ENCODE measurements at places on chromosomes 4 and X.

DNA sequence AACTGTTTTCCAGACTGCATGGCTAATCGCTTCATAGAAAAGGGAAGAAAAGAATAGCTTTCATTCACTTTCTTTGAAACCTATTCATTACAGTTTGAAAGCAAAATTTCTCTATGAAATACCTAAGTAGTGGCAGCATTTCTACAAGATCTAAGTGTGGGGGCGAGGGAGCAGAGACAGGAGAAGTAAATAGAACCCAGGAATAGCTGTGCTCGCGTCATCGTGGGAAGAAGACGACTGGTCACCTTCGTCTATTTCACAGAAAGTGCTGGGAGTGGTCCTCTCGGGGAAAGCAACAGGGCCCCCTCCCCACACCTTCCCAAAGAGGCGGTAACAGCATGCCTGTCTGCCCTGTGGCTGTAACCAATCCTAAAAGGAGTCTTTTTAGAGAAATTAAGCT, 169.9 kb upstream of the NOCT start:
- DNase-seq, result no peak

GRCh38 chrX:69072486-69073006, 92.7 kb downstream of the PJA1 start:
- no peak for DNase-seq

DNA sequence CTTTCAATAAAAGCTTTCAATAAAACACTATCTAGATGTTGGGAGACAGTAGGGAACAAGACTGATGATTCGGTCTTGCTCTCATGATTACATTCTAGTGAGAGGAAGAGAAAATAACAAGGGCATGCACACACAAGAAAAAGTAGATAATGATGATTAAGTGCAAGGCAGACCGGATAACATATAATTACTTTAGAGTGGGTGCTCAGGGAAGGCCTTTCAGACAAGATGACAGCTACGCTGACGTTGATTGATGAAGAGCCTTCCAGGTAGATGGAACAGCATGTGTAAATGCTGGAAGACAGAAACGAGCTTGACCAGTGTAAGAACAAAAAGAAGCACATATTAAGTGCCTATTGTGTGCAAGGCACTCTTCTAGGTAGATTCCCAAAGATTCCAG, 43.4 kb downstream of the TXK start:
- DNase-seq, result no peak

DNA sequence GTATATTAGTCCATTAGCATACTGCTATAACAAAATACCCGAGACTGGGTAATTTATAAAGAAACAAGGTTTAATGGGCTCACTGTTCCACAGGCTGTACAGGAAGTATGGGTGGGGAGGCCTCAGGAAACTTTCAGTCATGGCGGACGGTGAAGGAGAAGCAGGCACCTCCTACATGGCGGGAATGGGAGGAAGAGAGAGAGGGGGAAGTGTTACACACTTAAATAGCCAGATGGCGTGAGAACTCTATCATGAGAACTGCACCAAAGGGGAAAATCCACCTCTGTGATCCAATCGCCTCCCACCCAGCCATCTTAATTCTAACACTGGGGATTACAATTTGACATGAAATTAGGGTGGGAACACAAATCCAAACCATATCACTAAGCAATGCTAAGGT, 98.9 kb upstream of the SH3RF1 start:
- DNase-seq, result no peak

GRCh38 chr4:173230062-173230461, 61.5 kb downstream of the GALNT7 start:
- no peak for DNase-seq

GRCh38 chr4:48481581-48481980, 1.6 kb upstream of the SLC10A4 start:
- no peak for DNase-seq

DNA sequence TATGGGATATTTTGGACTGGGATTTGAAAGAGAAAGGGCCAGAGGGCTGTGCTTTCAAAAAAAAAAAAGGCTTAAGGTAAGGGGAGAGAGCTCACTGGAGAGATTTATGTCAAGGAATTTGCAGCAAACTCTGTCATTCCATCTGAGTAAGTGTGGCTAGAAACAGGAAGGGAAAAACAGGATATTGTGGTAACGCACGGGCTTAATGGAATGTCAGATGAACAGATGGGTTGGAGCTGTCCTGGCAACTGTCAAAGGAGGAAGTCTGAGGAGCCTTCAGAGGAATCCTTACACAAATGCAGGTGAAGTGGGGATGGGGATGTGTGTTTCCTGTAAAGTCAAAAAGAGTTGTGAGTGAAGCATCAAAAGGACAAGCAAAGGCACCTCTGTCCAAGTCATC, 15.1 kb upstream of the NKX3-2 start:
- no peak for DNase-seq

GRCh38 chrX:49203536-49203935, 3.5 kb upstream of the SYP start:
- DNase-seq, result no peak

- DNase-seq, result no peak
These were observed 8.8 kb downstream of the WDR13 start for GRCh38 chrX:48606091-48606490.

DNA sequence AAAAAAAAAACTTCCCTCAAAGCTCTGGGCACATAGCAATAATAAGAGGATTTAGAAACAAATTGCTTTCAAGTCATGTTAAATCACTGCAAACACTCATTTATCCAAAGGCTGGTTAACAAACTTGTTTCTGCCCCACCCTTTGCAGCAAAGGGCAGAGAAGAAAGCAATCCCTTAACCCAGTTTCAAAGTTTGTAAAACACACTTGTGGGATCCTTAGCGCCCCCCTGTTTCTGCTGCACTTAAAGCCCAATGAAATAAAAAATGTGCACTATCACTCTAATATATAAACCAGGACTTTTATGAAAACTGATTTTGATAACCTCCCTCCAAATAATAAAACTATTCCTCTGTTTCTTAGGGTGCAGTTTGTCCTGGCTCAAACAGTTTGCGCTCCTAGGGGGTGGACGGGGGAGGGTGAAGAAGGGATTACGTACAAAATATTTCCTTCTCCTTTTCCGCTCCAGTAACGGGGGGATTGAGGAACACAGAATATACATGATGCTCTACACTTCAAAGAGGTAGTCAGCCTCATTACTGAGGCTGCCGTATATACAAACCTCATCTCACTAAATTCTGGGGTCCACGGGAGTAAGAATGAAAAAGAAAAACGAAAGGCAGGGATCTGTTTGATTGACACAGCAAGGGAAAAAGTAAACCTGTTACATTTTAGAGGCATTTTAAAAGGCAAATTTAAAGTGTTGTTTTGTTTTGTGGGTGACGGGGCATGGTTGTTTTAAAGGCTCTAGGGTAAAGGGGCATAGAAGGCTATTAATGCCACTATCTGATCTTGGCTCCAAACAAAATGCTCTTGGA, 3.1 kb upstream of the PCDH10 start:
- no peak for DNase-seq

DNA sequence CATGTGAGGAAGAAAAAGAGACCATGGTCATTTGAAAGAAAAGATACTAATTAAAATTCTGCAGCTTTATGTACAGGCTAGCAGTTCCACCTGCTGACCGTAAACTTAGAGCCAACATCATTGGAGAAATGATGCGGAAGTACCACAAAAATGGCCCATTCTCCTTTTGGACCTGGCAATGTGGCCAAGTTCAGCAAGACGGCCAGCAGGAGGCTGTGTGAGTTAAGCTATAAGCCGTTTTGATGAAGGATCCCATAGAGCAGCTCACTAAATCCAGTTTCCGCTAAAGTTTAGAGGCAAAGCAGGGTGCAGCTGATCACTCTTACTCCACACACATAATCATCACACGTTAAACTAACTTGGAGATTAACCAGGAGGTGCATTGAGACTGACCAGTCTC, 133.8 kb downstream of the LDB2 start:
- DNase-seq, result no peak

- DNase-seq, result no peak
These were observed 87.5 kb upstream of the ZFP42 start for GRCh38 chr4:187908079-187908561.

DNA sequence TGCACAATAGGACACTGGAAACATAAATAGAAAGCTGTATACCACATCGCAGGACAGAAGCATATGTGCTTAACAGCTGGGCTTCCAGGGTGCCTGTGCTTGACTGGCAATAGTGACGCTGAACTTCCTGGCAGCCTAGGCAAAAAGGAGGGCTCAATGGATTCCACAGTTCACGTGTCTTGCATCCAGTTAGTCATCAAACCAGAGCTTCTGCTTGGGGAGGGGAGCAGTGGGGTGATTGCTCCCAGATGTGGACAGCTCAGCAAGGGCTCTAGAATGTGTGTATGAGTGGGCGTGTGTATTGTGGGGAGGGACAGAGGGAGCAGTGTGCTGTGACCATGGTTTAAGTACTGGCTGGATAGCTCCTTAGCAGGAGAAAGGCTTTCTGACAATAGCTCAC, 2.3 kb downstream of the PRRG3 start:
- DNase-seq, result no peak

DNA sequence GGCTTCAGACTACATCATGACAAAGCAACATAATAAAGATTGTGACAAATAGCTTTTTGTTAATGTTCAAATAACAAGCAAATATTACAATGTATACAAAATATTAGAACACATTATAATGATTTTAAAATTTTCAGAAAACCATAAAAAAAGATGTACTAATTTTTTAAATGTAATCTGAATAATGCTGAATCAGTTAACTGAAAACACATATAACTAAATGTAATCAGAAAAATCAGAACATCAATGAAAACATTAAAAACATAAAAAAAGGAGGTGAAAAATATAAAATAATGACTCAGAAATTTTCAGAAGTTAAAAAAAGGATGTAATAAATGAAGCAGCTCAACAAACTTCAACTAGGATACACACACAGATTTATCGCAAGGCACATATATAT, 53.5 kb downstream of the ZNF721 start:
- DNase-seq, result no peak

GRCh38 chrX:74242484-74243138, 61.4 kb upstream of the ZCCHC13 start:
- DNase-seq, result no peak

GRCh38 chrX:115913575-115913974, 257.0 kb upstream of the AGTR2 start:
- no peak for DNase-seq

DNA sequence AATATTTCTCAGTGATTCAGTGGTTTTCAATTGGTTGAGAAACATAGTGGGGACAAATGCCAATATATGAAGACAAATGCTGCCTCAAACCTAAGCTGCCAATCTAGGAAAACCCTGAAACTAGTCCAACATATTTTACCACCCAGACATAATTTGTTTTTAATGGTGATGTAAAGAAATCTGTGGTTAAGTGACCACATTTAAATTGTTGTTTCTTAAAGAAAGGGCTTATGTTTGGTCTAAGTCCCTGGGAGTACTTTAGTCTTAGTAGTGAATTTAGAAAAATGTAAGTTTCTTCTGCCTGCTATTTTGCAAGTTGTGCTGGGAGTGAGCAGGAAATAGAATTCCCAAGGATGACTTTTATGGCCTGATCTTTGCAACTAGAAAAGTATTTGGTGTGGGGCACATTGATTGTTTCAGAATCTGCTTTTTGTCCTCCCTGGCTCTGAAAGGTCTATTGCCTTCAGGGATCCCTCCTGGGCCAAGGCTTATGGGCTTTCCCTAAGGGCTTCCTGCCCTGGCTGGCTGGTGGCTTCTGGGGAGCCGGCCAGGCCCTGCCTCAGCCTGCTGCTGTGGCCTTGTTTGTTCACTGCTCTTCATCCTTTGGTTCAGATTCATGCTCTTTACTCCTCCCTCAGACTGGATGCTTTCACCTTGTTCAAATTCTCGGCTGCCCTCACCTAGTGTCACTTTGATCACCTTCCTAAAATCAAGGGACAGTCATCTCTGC, 169.8 kb upstream of the JADE1 start:
- no peak for DNase-seq

DNA sequence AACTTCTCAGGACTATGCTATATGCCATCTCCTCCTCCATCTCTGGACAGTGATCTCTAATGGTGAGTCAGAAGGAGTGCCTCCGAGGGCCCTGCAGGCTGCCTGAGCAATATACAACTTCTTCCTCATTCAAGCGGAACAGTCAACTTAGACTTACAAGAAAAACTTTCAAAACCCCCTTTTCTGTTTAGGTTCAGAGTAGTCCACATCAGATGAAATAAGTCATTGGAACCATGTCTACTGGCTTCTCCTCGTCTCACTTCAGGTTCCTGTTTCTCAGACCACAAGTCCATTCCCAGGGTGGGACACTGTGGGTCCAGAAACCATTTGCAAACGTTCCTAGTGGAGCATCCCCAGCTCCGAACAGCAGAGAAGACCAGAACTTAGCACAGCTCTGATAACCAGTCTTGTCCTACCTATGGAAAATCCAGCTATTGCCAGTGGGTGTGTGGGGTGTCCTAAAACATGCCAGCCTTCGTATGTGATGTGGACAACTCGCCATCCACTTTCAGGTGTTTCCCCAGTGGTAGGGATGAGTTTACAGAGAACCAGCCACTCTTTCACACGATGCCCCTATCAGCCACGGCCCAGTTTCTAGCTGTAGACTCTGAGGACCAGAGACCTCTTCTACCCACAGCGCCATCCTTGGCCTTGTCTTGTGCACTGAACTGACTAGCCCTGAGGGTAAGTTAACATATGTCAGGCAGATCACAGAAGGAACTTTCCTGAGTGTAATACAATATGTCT, 32.7 kb upstream of the NKRF start:
- no peak for DNase-seq

DNA sequence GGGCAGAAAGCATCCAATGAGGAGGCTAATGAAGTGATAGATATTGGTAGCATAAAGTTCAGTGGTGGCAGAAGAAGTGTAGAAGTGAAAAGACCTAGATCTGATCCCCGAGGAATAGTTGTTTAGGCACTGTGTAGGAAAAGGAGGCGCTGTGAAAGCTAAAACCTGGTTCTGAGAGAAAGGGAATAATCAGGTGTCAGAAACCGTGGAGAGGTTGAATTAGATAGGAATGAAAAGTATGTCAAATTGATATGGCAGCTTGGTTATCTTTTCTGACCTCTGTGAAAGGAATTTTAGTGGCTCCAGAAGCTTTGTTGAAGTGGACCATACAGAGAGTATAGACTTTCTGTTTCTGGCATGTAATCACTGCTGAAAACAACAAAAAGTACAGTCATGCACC, 30.8 kb upstream of the CCDC160 start:
- DNase-seq, result no peak

DNA sequence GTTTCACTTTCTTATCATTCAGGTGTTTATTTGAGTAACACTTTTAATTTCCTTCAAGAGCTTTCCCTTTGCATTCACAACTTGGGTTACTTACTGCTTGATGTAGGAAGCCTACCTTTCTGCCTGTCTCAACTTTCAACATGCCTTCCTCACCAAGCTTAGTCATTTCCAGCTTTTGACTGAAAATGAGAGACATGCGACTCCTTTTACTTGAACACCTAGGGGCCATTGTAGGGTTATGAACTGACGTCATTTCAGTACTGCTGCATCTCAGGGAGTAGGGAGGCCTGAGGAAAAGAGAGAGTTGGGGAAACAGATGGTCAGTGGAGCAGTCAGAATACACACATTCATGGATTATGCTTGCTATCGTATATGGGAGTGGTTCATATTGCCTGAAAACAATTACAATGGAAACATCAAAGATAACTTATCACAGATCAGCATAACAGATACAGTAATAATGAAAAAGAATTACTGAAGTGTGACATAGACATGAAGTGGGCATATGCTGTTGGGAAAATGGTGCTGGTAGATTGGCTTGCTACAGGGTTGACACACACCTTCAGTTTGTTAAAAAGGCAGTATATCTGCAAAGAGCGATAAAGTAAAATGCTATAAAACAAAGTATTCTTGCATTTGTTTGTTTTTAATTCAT, 25.7 kb downstream of the USP53 start:
- no peak for DNase-seq

Data from activated CD8-positive, alpha-beta memory T cell treated with anti-CD3 and anti-CD28 coated beads for 4 hours (primary cell).